ENCODE measurements at places on chromosomes 3 and 15.
A peak's percentile ranks its signal among the peaks of the same experiment; 100 is the strongest.

DNA sequence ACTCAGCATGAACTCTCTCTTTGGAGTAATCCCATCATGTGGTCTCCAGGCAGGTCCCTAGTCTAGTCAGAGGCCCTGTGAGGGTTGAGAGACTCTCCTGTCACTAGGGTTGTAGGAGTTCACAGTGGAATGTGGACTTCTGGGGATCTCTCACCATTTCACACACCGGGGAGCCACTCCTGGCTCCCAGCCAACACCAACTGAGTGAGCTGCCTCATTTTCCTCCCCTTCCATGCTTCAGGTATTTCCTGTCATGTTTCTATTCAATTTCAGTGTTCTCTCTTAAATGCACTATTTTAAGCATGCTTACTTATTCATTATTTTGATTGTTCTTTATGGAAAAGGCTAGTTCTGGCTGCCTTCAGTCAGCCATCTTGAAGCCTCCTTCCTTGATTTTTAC lies 467.5 kb upstream of the ARL6 start:
- DNase-seq: no peak

DNA sequence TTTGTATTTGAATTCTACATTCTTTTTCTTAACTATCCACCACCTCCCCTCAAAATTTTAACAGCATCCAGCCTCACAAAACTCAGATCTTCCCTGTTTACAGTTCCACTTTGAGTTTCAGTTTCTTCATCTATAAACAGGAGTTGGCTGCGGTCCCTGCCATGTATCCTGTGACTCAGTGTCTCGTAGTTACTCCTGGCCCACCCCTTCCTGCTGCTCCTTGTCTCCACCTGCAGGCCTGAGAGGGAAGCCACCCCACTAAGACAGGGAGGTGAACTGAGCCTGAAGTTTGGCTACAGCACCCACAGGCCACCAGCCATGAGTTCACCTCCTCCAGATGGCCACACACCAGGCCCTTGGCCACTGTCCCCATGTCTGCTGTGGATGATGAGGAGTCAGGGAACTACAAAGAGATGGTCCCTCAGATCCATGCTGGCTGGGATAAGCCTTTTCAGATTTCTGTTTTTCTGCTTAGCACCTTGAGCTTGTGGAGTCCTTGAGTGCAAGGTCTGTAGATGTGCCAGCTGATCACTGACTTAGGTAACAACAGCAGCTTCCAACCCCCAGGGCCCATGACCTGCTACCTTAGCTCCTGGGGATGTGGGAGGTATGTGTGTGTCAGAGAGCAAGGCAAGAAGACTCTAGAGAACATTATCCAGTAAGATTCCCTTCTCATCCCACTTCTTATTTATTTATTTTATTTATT lies 37.5 kb downstream of the CD86 start:
- no peak for DNase-seq

- no peak for DNase-seq
Observed at GRCh38 chr3:118396491-118396890, 638.2 kb downstream of the IGSF11 start.

DNA sequence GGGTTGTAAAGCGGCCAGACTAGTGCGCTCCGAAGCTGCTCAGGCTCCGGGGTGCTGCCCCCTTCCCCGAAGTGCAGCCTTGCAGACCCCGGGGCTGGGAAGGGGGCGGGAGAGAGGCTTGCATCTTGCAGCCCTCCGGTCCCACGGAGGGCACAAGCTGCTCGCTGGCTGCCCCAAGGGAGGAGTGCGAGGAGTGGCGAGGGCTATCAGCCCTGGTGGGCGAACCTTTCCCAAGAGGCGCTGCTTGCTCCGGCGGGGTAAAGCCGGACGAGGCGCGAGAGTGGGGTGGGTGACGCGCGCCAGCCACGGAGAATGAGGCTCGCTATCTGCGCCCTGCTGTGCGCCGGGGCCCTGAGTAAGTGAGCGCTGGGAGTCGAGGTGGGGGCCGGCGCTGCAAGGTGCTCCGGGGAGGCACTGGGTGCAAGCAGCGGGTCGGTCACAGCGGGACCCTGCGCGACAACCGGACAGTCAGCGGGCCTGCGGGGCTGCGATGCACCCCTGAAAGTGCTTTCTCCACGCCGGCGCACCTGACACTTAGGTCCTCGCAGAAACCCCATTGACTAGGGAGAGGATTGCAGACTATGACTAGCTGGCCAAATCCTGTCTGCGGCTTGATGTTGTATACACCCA lies 12.7 kb upstream of the TOPBP1 start:
- DNase-seq: no peak

DNA sequence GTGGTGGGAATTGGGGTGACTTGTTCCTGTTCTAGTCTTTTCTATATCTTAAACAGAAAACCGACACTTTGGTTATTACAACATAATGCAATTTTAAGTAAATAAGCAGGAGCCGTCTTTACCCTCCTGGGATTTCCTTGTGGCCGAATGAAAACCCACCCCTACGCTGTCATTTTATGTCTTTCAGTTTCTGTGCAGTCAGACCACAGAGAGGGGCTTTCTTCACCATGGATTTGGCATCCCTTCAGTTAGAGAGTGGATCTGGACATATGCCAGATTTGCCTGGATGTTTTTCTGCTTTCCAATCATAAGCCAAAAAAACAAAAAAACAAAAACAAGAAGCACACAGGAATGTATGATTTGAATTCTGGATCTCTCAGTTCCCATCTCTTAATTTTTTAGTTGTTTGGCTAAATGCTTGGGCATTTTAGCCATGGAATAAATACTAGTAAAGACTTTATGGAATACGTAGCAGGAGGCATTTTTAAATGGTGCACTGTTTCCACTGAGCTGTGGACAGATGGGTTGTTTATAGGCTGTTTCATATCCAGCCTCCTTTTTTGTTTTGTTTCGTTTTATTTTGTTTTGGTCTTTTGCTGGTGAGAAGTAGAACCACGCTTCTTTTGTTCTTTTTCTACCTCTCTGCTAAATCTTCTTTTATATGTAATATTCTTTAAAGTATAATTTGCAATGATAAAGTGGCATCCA lies 272.9 kb downstream of the FEZF2 start:
- DNase-seq: no peak

DNA sequence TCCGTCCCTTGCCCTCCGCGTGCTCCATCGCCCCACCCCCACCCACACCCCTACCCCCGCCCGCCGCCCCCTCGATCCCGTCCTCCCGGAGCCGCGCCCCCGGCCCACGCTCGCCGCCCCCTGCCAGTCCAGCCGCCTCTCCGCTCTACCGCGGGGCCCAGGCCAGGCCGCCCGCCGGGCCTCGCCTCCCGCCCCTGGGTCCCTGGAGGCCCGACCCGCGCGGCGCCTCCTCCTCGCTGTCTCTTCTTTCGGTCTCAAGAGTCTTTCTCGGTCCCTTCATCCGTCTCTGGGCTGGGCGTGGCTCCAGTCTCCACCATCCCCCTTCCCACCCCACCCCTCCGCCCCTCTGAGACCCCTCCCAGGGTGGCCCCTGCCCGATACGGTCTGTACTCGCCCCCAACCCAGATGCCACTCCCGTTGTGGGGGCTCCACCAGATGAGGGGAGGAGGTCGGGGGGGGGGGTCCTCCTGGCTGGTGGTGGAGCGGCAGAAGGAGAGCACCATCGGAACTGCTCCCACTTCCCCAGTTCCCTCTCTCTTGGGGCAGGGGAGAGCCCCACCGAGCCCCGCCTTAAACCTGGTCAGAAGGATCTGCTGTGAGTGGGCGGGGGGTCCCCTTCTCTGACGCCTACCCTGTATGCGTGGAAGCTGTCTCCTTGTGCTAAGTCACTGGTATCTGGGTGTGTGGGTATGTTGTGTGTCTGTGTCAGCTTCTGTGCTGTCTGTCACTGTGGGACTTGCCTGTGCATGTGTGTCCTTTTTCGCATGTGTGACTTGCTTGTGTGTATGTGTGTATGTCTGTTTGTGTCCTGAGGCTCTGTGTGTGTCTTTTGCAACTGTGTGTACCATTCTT lies 1.0 kb downstream of the PRKCD start:
- peak; percentile 72 for DNase-seq

Data from hepatic stellate cell (primary cell).